ENCODE measurements at places on chromosomes 16 and 17.

GRCh38 chr16:54287131-54288029, 793 bp upstream of the IRX3 start:
- no peak for DNase-seq

DNA sequence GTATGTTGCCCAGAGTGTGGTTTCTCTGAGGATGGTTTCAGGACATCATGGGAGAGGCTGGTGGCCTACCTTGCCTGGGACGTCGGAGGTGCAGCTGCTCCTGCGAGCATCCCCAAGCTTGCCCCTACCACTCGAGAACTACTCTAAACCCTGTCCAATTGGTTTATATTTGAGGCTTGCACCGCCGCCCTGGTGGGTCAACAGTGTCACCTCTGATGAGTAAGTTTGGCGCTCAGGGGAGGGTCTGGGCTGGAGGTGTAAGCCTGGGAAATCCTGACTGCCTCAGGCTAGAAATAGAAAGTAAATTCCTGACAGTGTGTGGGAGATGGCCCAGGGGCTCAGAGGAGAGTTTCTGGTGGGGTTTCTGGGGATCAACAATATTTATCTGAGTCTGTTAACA, 48.2 kb downstream of the CCDC42 start:
- DNase-seq, result no peak

DNA sequence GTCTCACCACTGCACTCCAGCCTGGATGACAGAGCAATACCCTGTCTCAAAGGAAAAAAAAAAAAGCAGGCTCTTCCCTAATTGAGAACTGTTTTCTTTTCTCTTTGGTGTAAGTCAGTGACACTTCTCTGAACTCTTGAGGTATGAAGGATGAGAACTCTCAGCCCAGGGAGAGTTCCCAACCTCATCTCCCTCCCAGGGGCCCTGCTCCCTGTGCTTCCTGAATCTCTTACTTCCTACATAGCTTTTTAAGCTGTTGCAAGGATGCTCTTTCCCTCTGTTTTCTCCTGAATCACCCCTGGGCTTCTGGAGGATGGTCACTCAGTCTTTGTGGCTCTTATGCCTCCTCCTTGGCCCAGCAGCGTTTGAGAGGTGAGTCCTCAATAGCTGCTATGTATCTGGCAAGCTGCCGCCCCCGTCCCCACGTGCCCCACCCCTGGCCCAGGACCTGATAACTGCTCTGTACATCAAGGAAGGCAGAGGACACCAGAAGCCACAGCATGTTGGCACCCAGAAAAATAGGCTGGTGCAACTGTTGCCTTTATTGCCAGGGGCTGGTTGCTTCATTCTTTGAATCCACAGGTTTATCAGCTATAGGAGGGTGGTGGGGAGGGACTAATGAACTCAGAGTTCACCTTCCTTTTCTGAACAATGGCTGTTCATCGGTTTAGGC, 24.0 kb downstream of the IGF2BP1 start:
- no peak for DNase-seq

DNA sequence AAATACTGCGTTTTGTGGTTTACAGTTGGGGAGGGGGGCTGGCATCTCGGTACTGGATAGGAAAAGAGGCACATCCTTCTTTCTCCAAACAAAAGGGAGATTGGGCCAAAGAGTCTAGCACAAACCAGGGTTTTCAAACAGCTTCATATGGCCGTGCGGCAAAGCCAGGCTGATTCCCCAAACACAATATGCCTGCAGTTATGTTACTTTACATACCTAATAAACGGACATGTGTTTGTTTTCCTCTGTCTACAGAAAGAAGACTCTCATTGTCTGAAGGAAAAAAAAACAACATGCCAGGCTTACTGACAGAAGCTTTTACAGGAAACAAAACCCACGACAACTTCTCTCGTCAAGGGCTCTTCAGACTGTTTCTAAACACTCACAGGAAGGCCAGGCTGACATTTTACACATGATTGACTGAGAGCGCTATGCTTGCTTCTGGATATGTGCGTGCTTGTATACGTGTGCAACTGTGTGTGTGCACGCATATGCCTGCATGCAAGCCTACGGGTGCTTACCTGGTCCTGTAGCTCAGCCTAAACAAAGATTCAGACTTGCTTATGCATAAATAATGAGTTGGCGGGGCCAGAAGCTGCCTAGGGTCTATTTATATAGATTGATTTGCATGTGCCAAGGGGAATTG, 461.0 kb upstream of the C16orf82 start:
- DNase-seq, result no peak

GRCh38 chr16:17423221-17423620, 47.5 kb downstream of the XYLT1 start:
- no peak for DNase-seq

DNA sequence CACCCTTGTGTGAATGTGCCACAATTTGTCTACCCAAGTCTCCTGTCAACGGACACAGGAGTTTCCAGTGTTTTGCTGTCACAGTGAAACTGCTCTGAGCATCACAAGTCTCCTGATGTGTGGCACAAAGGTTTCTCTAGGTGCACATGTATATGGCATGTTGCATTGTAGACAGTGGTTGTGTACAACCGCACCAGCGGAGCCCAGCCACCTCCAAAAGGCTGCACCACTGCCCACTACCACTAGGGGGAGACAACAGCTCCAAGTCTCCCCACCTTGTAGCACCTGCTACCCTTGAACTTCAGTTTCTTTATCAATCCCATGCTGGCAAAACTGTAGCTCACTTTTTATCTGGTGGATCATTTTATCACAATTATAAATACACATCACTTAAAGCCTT, 95.5 kb upstream of the ZNF469 start:
- DNase-seq, result no peak

GRCh38 chr16:78993346-78993745, 607.2 kb downstream of the MAF start:
- no peak for DNase-seq

DNA sequence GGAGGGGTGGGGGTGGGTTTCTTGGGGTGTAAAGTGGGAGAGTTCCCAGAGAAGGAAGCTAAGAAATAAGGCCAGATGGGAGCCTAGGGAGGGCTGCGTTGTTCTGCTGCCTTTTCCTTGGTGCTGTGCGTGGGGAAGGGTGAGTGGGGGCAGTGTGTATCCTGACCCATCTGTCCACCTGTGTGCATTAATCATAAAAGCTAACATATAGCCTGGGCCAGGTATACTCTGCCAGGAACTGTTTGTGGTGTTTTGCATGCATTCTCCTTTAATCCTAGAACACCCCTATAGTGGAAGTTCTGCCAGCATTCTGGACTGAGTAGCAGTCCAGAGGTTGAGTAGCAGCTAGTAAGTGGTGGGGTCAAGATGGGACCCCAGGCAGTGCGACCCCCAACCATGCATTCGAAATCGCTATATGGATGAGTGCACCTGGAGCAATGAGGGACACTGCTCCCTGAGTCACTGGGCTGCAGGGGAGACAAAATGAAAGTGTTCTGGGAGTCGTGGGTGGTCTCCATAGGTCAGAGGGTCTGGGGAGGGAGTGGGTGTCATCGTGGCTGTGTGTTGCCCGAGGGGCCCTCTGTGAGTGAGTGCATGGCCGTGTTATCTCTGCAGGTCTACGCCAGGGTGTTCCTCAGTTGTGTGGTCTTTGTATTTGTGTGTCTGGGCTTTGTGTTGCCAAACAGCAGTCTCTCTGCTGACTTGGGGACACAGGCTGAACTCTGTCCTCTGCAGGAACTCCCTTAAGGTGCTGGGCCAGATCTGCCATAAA, 1.3 kb downstream of the ERBB2 start:
- no peak for DNase-seq

- DNase-seq, result no peak
Measured at GRCh38 chr17:72710834-72711233, 381.7 kb downstream of the SLC39A11 start.

- no peak for DNase-seq
Measured at GRCh38 chr16:57377080-57377841, 5.0 kb downstream of the CX3CL1 start.

DNA sequence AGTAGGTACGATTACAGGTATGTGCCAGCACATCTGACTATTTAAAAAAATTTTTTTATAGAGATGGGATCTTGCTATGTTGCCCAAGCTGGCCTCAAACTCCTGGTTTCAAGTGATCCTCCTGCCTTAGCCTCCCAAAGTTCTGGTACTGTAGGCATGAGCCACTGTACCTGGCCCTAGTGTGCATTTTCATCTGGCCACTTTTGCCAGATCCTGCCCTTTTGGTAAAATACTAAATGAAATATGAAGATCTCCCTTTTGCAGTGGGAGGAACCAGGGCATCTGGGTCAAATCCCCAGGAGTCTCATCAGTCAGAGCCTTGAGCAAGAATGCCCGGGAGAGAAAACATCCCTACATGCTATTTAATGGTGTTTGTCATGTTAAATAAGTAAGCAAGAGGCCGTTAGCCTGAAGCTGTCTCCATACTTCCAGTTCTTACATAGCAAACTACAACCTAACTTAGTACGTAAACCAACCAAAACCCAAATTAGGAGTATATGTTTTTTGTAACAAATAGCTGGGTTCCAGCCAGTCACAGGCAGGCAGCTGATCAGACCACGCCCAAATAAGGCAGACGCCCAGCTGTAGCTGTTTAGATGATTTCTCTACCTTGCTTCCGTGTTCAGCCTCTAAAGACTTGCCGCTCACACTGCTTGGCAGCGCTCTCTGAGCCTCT, 46.5 kb upstream of the CLEC18A start:
- no peak for DNase-seq

GRCh38 chr17:77068915-77069314, 71.9 kb upstream of the SEC14L1 start:
- DNase-seq, result no peak

DNA sequence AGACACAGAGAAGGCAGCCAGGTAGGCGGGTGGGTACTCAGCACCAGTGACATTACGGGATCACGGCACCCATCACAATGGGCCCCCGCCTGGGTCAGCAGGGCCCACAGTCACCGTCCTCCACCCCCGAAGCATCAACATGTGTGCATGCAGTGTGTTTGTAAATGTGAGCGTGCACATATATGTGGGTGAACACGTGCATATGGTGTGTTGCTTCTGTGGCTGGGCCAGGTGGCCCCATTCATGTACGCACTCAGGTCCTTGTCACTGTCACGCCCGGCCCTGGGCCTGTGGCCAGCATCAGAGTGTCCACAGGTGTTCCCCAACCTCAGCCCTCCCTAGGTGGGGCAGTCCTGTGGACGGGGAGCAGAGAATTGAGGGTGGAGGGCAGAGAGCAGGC, 37.1 kb downstream of the TNFRSF13B start:
- DNase-seq, result no peak

DNA sequence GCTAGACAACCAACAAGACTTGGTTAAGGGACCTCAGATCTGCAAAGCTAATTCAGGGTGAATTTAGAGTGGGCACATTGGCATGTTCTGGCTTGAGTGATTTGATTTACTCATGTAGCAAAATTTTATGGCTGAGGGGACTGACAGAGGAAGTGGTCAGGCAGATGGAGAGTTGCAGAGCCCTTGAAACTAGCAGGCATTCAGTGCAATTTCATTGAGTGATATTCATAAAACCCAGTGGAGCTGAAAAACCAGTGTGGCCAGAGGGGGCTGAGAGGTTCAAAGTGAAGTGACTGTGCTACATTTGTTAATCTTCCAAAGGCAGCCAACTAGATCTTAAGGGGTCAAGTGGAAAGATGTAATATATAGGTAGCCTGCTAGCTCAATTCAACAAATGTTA, 2.2 kb upstream of the TMEM94 start:
- no peak for DNase-seq

DNA sequence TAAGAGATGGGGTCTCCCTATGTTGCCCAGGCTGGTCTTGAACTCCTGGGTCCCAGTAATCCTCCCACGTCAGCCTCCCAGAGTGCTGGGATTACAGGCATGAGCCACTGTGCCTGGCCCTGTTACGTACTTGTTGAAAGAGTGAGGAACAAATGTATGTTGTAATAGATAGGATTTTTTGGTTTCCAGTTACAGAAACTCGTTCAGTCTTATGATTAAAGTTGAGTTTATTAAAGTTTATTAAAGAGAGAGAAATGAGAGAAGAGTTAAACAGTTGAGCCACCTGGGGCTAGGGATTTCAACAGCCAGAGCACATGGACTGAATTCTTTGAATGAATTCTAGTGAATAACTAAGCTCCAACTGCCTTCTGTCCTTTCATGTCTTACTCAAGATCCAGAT, 3.7 kb downstream of the TADA2A start:
- DNase-seq, result no peak
